ENCODE measurements at places on chromosomes 6 and 20. TPM values are rescaled to one million over a fixed set of nuclear protein-coding genes. Genes with fewer than 3 reads are reported as not detected.

ZNF184 gene
- total RNA-seq, result 7.0 TPM

ZBTB12 gene
- 2.3 TPM for total RNA-seq

CLIC5 gene
- total RNA-seq, result 242 TPM

AGER gene
- 8.1 TPM for total RNA-seq

IL17A gene
- not detected for total RNA-seq

OPN5 gene
- not detected for total RNA-seq

RMND1 gene
- 16.5 TPM for total RNA-seq

CNBD2 gene
- 4.4 TPM for total RNA-seq

OSBPL2 gene
- total RNA-seq, result 91.6 TPM

TRIM10 gene
- 5.3 TPM for total RNA-seq

DLK2 gene
- not detected for total RNA-seq

B3GALT4 gene
- total RNA-seq, result 41.7 TPM

IPCEF1 gene
- 1.8 TPM for total RNA-seq

LY6G6C gene
- not detected for total RNA-seq

COL12A1 gene
- 15.7 TPM for total RNA-seq

CDSN gene
- total RNA-seq, result not detected

GRM4 gene
- total RNA-seq, result 0.25 TPM

GID8 gene
- 32.6 TPM for total RNA-seq

CRISP3 gene
- total RNA-seq, result not detected

CPXM1 gene
- total RNA-seq, result 1.7 TPM

LST1 gene
- total RNA-seq, result 3.9 TPM

SNAP25 gene
- total RNA-seq, result 0.80 TPM

CDH4 gene
- total RNA-seq, result not detected

BNIP5 gene
- total RNA-seq, result 12.6 TPM

DTNBP1 gene
- total RNA-seq, result 31.8 TPM

SLC12A5 gene
- not detected for total RNA-seq

PTPRT gene
- 0.43 TPM for total RNA-seq

WFDC2 gene
- total RNA-seq, result 78.0 TPM

ABT1 gene
- total RNA-seq, result 13.6 TPM

IRAK1BP1 gene
- 4.6 TPM for total RNA-seq

EYA4 gene
- not detected for total RNA-seq

VGLL2 gene
- not detected for total RNA-seq

STMND1 gene
- total RNA-seq, result 0.53 TPM

NKX2-2 gene
- 0.81 TPM for total RNA-seq

KCNK16 gene
- total RNA-seq, result not detected

EBF4 gene
- total RNA-seq, result 53.3 TPM

LTA gene
- not detected for total RNA-seq

TBX18 gene
- 0.82 TPM for total RNA-seq

MYLK2 gene
- total RNA-seq, result not detected
